Left ventricle myocardium superior (tissue), 1 donor: ENCODE measurements at places on chromosomes 3 and 15. TPM values are rescaled to one million over a fixed set of nuclear protein-coding genes. Genes with fewer than 3 reads are reported as not detected.
A peak's percentile ranks its signal among the peaks of the same experiment; 100 is the strongest.

DNA sequence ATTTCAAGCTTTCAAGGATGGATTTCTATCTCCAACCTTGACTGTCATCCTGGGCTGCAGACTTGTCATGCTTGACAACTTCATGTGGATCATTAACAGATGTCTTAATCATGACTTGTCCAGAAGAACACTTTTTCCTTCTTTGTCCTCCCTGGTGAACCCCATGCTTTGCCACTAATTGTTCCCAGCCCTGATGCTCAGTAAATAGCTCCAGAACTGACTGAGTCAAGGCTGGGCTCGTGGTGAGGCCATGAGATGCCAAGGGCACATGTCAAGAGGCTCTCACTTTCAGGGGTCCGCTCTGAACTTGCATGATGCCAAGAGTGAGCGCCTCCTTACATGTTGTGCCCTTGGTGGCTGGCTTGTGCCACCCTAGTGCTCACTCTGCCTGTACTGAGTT lies 48.9 kb upstream of the KY start:
- no peak for DNase-seq

DNA sequence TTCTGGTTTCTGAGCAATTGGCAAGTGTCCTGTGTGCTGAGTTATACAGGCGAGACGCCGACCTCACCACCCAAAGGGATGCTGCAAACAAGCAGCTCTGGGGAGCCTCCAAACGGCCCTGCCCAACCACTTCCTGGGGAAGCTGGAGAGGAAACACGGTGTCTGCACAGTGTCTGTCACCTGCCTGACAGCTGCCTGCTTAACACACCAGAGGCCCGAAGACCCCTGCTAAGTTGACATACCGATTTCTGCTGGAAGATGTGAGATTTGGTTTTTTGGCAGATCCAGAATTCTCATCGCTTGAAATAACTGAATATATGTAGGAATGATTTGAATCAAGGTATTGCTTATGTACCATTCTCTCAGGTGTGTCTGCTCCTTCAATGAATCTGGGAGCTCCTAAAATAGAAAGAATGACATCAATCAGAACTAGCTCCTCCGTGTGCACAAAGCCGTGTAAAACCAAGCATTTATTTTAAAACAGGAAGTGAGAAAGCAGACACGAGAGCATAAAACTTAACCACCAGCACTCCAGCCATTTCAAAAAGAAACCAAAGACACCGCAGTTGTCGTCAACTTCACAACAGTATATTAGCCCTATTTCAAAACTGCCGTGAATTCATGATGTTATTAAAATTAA lies 27.2 kb downstream of the LRRC2 start:
- peak; percentile 60 for DNase-seq

GRCh38 chr15:91892436-91892835 lies 38.9 kb downstream of the SLCO3A1 start:
- no peak for DNase-seq

DNA sequence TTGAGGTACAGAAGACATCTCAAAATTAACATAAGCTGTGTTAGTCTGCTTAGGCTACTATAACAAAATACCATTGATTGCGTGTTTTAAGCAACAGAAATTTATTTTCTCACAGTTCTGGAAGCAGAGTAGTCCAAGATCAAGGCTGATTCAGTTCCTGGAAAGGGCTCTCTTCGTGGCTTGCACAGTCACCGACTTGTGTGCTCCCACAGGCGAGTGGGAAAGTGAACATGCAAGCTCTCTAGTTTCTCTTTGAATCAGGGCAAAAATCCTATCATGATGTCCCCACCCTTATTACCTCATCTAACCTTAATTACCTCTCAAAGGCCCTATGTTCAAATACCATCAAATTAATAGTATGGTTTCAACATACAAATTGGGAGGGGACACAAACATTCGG lies 505.9 kb downstream of the ZIC1 start:
- no peak for DNase-seq

Gene TIMP4
- 15.0 TPM for total RNA-seq
